Fibroblast of mammary gland (primary cell): ENCODE measurements at places on chromosomes 12 and 14.
A peak's percentile ranks its signal among the peaks of the same experiment; 100 is the strongest.

- DNase-seq: no peak
Observed at GRCh38 chr14:52079239-52079959, 10.5 kb upstream of the NID2 start.

GRCh38 chr14:103382376-103382775, 2.8 kb upstream of the MARK3 start:
- peak; percentile 76 for DNase-seq

DNA sequence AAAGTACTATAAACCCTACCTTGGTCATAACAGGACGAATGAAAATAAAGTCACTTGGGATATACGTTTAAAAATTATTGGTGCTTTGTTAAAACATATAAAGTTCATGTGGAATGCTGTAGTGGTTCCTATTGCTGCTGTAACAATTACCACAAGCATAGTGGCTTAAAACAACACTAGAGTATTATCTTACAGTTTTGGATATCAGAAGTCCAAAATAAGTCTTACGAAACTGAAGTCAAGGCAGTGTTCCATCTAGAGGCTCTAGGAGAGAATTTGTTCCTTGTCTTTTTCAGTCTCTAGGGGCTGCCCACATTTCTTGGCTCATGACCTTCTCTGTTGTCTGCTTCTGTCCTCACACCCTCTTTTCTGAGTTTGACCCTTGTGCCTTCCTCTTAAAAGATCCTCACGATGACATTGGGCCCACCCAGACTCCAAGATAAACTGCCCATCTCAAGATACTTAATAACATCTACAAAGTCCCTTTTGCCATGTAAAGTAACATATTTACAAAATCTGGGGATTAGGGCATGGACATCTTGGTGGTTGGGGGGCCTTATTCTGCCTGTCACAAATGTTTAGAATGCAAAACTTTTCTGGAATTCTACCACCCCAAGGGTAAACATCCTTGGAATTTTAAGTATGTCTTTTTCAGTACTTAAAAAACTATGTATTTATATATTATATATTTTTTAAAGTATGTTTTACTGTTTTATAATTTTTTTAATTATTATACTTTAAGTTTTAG, 178.1 kb downstream of the ETNK1 start:
- DNase-seq: no peak

DNA sequence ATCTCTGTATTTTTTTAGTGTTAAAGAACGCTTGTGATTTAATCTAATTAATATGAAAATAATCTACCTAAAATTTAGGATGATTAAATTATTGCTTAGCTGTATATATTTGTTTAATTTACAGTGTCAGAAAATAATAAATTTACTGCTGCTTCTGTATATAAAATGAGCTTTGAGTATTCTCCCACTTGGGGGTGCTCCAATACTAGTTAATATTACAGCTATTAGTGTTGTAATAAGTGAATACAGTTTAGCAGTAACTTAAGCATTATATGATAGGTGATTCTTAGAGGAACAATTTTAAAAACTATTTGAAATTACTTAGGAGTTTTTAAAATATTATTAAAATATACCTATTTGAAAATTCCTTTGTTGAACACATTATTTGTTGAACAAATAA, 62.2 kb downstream of the PAPOLA start:
- DNase-seq: peak; percentile 14

DNA sequence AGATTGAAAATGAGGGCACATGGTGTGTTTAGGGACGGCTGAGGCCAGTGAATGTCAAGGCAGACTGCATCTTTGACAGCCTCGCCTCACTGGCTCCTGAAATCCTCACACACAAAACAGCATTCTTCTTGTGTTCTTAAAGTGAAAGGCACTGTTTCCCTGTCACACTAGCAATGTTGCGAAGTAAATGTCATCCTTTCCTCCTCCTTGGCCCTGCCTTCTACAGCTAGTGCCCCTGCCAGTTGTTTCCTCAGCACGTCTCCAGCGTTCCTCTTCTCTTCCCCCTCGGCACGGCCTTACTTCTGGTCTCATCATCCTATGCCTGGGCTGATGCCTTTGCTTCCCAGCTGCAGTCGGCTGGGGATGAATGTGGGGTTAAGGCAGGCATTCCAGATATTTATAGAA, 129.4 kb upstream of the DNM1L start:
- DNase-seq: no peak

DNA sequence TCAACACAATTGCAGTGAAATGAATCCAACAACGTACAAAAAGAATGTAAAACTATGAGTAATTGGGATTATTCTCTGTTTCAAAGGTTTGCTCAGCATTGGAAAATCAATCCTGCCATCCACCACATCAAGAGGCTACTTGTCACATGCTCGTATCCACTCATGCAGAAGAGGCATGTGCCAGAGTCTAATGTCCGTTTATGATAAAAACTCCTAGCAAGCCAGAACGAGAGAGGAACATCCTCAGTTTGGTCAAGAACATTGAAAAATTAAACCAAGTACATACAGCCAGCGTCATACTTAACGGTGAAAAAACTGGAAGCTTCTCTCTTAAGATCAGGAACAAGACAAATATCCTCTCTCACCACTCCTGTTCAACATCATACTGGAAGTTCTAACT, 563.9 kb upstream of the TMEM132C start:
- no peak for DNase-seq

DNA sequence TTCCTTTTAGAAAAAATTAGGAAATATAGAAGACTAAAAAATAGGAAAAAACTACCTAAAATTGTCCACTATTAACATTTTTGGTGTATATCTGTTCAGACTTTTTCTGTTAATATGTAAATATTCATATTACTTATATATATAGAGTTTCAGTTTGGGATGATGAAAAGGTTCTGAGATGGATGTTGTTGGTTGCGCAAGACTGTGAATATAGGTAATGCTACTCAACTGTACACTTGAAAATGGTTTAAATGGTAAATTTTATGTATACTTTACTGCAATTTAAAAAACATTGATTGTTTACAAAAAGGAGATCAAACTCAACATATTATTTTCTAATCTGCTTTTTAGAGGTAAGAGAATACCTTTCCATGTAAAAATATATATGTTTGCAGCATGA, 200.9 kb downstream of the RAD51B start:
- DNase-seq: no peak

- no peak for DNase-seq
Observed at GRCh38 chr12:99393763-99394162, 253.8 kb upstream of the GARIN6 start.

DNA sequence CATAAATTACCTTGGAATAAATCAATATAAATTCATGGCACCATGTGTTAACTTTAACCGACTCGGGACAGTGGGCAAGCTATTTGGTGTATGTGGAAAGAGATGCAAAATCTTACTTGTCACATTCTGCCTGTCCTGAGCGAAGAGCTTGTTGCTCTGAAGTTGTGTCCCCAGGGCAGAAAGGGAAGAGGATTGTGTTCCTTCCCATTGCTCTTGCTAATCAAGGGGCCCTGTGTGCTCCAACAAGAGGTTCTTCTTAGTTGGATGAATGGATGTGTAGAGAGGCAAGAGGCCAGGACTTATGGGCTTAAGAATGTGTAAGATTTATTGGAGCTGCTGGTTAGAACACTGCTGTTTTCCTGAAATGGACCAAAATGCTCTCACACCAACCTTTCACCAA, 36.5 kb upstream of the FRS2 start:
- DNase-seq: no peak

DNA sequence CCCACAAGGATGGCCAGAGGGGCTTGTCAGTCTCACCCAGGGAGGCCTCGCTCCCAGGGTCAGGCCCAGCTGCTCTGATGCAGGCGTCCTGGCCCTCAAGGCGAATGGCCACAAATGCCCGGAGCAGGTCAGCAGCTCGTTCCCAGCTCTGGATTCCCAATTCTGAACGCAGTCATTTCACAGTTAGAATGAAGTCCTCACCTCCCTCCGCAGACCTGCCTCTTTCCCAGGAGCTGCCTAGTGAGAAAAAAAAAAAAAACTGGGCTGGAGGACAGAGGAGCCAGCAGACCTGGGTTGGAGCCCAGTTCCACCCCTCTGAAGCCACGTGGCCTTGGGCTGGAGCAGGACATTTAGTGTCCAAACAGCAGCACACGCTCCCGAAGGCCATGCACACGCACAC, 62.2 kb upstream of the DIO3 start:
- DNase-seq: no peak

DNA sequence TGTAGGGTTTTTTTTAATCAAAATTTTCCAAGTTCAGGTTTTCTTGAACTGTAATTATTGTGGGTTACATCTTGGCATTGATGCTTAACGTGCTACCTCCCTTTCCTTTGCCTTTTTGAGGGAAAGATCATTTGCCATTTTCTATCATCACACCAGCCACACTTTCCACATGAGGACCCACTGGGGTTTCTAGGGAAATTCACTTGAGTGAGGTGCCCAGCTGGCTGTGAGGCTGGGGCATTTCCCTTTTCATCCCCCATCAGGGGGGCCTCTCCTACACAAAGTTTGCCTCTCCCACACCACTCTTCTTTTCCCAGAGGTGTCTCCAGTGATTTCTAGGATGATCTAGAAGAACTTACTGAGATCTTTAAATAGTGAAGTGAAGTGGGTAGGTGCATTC, 335.7 kb downstream of the BMP4 start:
- DNase-seq: no peak

DNA sequence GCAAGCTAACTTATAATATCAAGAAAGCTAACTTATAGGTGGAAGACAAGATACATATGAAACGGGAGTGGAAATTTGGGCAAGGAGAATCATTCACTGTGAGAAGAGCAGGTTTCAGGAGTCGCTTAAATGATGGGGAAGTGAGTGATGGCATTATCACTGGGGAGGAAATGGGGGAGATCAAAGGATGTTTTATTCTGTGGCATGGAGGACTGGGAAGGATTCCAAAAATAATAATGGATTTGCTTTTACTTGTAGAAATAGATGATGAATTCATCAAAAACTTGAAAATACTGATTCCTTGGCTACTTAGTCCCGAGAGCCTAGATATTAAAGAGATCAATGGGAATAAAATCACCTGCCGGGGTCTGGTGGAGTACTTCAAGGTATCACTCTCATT, 47.8 kb downstream of the SAV1 start:
- peak; percentile 40 for DNase-seq

- DNase-seq: no peak
Observed at GRCh38 chr12:53061404-53062010, 11.6 kb downstream of the TNS2 start.

- no peak for DNase-seq
Observed at GRCh38 chr14:65069874-65070413, 32.4 kb downstream of the MAX start.

DNA sequence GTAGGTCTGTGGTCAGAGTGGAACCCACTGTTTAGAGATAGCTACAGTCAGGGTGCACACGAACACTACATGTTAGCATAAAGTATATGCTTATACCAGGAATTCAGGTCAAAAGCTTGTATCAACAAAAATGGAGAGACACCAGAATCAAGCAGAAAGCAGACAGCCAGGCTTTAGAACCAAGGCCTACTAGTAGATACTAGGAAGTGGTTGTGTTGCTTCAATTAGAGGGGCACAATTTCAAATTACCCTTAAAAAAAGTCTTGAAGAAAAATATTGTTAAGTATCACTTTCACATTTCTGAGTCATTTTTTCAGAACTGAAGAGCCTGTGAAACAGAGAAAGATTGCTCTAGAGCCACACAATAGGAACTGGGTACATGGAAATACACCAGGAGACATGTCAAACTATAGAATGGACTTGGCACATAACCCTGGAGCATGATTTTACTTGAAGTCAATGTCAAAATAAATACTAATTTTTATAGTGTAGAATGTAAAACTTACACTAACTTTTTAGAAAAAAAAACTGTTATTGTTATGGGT, 41.6 kb downstream of the LRRC9 start:
- DNase-seq: no peak

DNA sequence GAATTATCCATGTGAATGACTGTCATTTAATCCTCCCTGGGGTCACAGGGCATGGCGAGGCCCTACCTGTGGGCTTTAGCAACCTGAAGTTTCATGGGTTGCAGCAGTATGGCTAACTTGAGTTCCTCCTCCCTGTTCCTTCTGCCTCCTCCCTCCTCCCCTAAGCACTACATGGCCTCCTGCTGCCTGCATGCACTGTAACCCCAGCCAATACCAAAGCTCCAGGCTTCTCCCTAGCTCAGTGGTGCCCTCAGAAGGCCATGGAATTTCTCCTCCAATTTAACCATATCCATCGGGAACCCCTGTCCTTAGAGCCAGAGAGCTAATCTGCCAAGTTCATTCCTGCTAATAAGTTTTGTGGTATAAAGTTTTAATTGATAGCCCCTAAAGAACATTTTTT, 95.1 kb downstream of the NT5DC3 start:
- no peak for DNase-seq

DNA sequence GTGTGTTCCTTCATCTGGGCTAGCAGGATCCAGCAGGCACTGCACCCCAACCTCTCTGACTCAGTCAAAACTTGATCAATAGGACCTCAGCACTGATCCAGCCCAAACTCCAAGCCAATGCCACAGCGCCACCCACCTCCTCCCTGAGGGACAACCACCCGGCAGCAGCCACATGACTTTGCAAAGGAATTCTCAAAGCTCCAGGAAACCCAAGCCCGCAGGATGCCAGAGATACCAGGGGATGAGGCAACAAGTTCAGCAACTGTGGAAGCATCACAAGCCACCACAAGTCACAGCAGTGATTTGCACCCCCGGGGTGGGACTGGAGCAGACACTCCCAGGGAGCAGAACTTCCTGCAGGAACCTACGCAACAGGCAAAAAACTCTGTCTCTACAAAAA, 37.3 kb downstream of the ACTN1 start:
- DNase-seq: peak; percentile 73

DNA sequence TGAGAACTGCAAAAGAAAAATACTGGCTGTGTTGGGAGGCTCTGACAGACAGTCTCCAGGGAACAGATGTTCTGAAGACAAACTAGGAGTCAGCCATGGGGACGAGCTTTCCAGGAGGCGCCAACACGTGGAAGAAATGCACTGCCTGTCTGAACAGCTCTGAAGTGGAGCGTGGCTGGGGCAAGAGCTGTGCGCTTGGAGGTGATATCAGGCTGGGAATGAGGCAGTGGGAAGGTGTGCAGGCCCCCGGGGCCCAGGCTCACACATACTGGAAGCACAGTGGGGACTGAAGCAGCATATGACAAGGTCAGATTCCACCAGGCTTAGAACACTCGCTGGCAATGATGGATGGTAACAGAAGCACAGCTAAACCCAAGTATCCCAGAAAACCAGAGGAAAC, 17.5 kb downstream of the APPL2 start:
- DNase-seq: no peak

GRCh38 chr14:68807148-68807600, 14.3 kb upstream of the ZFP36L1 start:
- peak; percentile 82 for DNase-seq

GRCh38 chr14:47366006-47366405, 309.4 kb downstream of the MDGA2 start:
- DNase-seq: no peak
